Stimulated activated CD8-positive, alpha-beta memory T cell treated with anti-CD3 and anti-CD28 coated beads, Interleukin-4, amount 100 ng/mL, for 1 hour (primary cell): ENCODE measurements at places on chromosomes 4 and X.

DNA sequence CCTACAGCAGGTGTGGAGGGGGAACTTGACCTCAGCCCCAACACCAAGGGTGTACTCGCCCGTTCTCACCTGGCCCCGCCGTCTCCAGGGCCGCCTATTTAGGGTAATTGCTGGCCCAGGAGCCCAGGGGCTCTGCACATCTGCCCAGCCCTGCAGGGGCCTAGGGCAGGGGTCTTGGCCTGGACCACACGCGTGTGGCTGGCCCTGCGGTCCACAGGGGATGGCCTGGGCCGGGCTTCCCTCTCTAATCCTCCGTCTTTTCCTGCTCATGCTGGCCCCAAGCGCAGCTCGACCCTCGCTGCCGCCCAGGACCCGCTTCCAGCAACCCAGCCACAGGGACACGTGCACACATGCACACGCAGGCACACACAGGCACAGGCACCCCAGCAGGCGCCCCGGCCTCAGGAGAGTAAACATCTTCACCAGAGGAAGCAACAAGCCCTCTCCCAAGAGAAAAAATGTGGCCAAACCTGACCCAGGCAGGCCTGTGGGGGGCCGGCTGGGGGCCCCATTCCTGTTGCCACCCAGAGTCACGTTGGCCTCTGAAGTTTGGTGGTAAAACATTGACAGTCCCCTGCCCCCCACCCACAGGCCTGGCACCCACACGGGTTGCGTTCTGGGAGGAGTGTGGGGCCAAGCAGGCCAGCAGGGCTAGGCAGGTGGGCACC lies 24.6 kb upstream of the FGFR3 start:
- DNase-seq: no peak

DNA sequence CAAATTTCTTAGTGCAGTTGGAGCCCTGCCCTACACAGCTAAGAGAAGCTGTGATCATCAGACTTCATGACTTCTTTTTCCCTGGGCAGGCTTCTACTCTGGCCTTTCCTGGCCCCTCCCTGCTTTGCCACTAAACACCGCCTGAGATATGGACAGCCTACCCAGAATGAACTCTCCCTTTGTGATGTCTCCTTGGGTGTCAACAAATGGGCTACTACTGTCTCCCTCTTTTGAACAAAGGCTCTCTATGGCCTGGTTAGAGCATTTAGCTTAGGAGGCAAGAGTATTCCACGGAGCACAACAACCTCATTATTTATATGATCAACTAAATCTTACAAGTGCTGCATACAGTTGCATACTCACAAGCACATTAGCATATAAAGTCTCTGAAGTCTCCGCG lies 127.6 kb upstream of the HCCS start:
- DNase-seq: no peak

DNA sequence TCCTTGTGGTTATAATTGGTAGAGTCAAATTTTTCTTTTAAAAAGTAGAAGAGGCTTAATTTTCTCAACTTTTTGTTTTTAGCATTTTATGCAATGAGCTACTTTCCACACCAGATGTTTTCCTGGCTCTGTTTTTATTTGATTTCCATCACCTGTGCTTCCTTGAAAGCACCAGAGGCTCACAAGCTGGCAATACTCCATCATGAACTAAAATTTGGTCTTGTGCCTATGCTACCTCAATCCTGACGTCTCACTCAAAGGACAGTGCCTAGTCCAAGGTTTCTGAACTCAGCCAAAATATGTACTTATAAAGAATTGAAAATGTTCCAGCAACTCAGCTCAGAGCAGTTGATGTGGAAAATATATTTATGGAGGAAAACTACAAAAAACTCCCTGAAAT lies 914.0 kb upstream of the PRKX start:
- no peak for DNase-seq

DNA sequence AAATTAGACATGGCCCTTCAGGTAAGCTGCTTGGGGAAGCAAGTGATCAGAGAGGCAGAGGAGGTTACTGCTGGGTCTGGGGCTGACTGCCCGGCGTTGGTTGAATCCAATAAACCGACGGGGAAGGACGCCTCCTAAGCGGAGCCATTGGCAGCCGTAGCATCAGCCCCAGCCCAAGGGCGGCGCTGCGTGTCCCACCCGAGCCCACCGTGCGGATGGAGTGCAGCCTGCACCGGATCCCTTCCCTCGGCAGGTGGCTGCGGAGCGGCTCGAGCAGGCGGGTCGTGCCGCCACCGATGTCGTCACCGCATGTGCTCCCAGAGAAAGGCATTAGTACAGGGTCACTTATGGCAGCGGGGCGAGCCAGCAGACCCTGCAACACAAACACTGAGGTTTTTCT lies 82.1 kb downstream of the ALPK1 start:
- no peak for DNase-seq

DNA sequence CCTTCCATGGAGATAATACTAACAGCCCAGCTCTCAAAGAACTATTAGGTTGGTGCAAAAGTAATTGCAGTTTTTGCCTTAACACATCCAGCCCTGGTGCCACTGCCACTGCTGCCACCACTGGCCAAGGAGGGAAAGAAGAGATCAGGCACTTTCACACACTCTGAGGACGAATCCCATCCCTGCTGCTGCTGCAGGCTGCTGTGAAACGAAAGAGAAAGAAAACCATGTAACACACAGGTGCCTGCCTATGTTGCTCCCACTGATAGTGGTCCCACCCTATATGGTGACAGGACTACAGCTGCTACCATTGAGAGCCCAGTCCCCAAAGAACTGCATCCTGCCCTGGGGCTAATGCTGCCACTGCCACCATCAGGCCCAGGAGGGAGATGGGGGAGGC lies 35.1 kb downstream of the TMLHE start:
- DNase-seq: no peak

GRCh38 chr4:11589676-11590075 lies 161.0 kb upstream of the HS3ST1 start:
- DNase-seq: no peak

DNA sequence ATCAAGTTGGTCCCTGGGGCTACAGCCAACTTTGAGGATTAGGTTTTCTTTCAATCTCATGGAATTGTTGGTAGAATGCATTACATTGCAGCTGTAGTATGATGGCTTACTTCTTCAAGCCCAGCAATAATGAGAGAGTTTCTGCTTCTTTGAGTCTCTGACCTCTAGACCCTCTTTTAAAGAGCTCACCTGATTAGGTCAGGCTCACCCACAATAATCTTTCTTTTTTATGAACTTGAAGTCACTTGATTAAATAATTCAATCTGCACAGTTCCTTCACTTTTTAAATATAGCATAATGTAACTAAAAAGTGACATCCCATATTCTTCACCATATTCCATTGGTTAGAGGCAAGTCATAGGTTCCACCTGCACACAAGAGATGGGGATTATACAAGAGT lies 547.5 kb upstream of the CT83 start:
- DNase-seq: no peak

DNA sequence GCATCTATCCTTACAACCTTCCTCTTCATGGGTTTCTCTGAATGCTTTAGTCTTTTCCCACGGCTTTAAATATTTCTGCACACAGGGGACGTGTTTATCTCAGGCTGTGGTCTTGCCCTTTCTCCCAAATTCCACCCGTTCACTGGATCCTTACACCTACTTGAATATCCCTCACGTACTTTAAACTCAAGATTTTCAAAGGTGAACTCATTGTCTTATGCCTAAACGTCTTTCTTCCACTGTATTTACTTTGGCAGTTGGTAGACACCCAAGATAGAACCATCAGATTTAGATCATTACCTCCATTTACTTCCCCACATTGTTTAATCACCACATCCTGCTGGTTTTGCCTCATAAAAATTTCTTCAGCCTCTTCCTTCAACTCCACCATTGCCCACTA lies 269.2 kb downstream of the CBLL2 start:
- no peak for DNase-seq

DNA sequence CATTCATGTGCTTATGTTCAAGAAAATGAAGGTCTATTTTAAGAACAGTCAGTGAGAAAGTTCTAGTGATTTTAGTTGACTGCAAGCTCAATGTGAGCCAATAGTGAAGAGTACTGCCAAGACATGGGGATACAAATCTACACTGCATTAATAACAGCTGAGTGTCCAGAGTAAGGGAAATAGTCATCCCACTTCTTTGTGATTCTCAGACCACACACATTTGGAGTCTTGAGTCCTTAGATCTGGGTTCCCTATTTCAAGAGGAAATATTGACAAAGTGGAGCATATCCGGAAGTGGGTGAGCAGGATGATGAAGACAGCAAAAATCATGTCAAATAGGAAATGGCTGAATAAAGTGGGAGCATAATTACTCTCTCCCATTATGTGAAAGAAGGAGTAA lies 171.1 kb downstream of the LARP7 start:
- no peak for DNase-seq

DNA sequence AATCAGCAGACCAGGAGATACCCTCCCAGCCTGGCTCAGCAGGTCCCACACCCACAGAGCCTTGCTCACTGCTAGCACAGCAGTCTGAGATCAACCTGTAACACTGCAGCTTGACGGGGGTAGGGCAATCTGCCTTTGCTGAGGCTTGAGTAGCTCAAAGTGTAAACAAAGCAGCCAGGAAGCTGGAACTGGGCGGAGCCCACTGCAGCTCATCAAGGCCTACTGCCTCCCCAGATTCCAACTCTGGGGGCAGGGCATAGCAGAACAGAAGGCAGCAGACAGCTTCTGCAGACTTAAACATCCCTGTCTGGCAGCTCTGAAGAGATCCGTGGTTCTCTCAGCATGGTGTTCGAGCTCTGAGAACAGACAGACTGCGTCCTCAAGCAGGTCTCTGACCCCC lies 15.1 kb upstream of the GABRA2 start:
- DNase-seq: no peak

DNA sequence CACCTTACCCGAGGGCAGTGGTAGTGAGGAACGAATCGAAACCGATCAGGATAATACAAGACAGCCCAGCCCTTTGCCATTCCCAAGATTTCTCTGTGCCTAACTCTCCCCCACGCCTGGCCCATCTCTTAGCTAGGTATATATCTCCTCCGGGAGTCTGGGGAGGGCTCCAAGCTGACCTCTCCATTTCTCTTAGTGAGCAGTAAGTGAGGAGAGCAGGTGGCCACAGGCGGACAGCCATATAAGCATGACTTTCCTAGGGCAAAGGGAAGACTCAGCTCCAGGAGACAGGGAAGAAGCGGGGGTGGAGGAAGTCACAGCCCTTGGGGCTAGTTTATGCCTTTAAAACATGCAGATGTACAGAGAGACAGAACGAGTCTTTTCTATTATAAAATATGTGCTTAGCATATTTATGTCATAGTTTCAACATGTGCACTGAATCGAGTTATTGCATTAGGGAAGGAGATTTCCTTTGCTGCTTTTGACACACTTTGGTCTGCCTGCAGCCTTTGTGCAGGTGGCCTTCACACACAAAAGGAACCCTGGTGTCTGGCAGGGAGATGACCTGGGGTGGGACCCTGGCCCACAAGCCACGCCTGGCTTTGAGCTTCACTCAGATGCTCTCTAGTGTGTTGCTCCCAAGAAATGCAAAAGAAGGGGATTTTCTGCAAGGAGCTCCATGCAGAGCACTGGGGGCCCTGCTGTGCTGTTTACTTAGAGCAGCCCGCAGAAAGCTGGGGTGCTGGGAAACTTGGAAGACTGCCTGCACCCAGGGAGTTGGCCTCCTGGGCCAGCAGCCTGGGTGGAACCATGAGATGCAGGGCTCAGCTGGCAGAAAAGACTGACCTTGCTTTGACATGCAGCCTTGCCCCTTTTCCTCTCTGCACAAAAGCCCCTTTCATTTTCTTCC lies 613.3 kb downstream of the BCOR start:
- no peak for DNase-seq

DNA sequence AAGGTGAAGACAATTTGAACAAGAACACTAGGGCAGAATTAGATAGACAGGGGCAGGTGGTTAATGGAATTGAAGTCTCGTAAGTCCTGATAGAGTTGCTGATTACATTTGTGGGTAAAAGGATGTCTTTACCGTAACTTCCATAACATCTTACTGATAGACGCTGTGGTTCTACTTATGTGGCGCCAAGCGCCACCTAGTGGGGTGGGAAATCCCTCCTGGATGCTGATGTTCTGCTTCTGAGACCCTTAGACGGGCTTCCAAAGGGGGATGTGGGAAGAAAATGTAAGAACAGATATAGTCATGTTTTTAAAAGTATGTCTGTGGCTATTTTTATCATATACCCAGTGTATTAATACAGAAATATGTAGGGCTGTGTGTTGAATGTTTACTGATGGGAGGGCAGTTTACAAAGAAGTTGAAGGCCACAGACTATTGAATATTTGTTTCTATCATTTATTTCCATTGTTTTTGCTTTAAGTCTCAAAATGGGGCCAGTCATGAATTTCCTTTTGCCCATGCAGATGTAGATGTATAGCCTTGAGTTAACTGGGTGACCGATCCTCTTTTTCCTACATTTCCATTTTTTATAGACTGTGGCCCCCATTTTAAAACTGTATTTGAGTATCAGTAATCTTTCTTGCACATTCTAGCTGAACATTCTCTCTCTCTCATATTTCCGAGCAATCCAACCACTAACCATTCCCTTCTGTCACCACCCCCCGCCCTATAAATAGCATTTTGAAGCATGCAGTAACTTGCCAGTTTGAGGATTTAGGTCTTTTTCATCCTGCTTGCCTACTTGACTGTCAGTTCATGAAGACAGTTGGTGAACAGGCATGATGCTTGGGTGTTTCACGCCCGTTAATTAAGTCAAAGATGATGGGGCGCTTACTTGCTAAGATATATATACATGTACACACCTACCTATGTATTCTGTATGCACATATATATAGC lies 12.1 kb upstream of the TLR8 start:
- peak; percentile 2 for DNase-seq

DNA sequence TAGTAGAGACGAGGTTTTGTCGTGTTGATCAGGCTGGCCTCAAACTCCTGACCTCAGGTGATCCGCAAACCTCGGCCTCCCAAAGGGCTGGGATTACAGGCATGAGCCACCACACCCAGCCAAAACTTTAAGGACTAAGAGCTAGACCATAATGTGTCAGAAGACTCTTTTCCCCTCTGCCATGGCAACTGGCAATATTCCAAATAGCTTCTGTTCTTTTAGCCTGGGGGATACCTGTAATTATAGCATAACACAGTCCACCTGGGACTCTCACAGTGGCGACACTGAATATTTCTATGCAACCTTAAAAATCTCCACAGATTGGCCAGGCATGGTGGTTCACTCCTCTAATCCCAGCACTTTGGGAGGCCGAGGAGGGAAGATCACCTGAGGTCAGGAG lies 45.5 kb upstream of the RBM47 start:
- no peak for DNase-seq

GRCh38 chrX:154712781-154713740 lies 37.8 kb downstream of the GAB3 start:
- no peak for DNase-seq

- no peak for DNase-seq
These were observed 494.1 kb downstream of the CENPC start for GRCh38 chr4:67051000-67051789.

- no peak for DNase-seq
These were observed 357.8 kb downstream of the MID1IP1 start for GRCh38 chrX:39158801-39159657.

- DNase-seq: no peak
These were observed 151.1 kb downstream of the CDS1 start for GRCh38 chr4:84734037-84734436.

GRCh38 chr4:81966676-81967075 lies 407.1 kb downstream of the HNRNPD start:
- no peak for DNase-seq

- DNase-seq: no peak
These were observed 130.9 kb downstream of the AFAP1 start for GRCh38 chr4:7808752-7809151.
